Smooth muscle cell of bladder (primary cell): ENCODE measurements at places on chromosomes 7 and 10. TPM values are rescaled to one million over a fixed set of nuclear protein-coding genes. Genes with fewer than 3 reads are reported as not detected.

The RHOBTB1 gene
- total RNA-seq = 34.4 and 45.8 TPM in 2 replicates

The FAM180A gene
- total RNA-seq = 2.3 and 5.5 TPM in 2 replicates

The GATA3 gene
- total RNA-seq = not detected in 2 replicates

The SOSTDC1 gene
- total RNA-seq = not detected in 2 replicates

The ZNF138 gene
- 3.0 and 3.4 TPM in 2 replicates for total RNA-seq

The ANLN gene
- 7.4 and 8.1 TPM in 2 replicates for total RNA-seq
